HT1080 (cell line): ENCODE measurements at places on chromosomes 1 and 21.
A peak's percentile ranks its signal among the peaks of the same experiment; 100 is the strongest.

DNA sequence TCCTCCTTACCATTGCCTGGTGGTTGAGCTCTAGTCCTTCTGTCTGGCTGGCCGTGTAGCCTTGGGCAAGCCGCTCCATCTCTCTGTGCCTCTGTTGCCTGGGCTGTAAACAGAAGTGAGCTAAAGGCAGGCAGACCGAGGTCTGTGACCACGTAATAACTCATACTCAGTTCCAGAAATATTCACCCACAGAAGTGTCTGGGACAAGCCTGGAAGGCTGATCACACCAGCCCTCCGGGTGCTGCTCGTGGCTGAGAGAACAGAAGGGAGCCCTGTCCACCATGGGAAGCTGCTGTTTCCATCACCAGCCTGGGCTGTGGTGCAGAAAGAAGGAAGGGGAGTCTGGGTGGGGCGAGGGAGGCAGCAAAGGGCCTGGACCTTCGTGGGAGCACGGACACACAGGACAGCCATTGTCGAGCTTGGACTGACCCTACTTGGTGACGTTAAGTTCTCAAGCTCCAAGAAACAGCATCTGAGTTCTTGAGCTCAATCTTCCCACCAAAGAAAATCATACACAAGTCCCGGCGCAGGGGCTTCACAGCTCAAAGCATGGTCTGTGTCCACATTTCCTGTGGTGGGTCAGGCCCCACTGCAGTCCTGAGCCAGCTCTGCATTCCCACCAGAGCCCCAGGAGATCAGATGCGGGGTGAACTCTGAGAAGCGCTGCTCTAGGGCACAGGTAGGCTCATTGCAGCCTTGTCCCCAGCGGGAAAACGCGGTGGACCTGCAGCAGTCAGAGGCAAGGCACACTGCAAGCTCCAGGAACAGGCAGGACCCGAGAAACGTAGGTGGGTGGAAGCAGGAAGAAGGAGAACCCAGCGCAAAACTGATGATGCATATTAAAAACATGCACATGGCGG, 61.8 kb downstream of the RUNX3 start:
- no peak for DNase-seq

DNA sequence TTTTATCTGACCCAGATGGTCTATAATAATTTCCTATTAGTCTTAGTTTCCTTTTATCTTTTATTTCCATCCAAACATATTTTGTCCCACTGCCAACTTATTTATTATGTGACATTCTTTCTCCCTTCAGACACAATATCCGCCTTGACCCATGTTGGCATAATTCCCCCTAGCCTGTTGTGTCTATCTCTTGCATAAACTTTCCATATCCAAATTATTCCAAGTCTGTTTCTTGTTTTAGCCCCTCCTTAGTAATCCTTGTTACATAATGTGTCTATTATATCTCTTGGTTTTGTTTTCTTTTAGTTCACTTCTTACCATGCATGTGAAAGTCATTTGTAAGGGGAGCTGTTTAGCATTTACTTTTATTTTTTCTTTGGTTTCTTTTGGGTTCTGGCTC, 81.6 kb upstream of the CACHD1 start:
- DNase-seq: no peak

DNA sequence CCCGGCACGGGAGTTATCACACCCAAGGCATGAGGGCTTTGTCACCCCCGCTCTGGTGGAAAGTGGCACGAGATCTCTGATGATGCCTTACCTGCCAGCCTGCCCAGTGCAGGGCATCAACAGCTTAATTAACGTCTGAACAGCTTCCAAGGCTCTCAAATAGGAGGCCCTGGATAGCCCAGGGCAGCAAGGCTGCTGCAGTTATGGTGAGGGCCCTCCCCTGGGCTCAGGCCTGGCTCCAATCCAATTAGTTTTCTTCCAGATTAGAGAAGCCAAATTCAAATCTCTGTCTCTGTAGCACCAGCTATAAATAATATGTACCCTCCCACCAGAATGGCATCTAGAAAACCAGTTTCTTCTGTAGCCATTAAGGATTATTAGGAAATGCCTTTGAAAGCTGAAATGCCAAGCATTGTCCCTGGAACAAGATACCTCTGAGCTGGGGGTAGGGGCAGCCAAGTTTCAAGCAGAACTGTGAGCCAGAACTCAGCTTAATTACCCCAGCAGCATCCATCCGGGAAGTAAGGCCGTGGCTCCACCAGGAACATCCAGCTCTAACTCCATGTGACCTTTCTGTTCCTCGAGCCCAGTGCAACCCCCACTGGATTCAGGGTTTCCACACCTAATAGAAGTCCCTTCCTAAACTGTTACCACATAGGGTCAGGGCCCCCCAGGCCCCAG, 12.5 kb downstream of the QSOX1 start:
- DNase-seq: no peak

DNA sequence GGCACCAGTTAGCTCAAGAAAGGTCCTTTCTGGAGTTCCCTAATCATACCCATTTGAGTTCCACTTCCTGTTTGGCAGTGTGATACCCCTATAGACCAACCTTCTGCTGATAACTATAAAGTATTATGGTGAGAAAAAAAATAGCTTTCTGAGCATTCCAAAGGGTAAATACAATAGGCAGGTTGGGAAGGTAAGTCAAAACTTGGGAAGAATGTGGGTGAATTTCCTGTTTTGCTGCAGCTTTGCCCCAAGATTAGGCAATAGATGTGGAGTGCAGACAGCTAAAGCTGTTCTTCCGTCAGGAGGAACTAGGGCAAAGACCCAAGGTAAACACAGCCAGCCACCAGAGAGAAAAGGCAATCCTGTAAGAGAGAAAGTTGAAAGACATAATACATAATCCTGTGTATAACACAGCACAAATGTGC, 49.9 kb upstream of the GUCA2A start:
- DNase-seq: peak; percentile 77

GRCh38 chr1:15830258-15830657, 17.2 kb upstream of the SPEN start:
- no peak for DNase-seq

GRCh38 chr1:153358691-153358975, 979 bp downstream of the S100A9 start:
- DNase-seq: no peak

GRCh38 chr1:94958081-94958480, 31.2 kb upstream of the CNN3 start:
- DNase-seq: no peak
